GM18507 (cell line): ENCODE measurements at places on chromosomes 4 and X.

DNA sequence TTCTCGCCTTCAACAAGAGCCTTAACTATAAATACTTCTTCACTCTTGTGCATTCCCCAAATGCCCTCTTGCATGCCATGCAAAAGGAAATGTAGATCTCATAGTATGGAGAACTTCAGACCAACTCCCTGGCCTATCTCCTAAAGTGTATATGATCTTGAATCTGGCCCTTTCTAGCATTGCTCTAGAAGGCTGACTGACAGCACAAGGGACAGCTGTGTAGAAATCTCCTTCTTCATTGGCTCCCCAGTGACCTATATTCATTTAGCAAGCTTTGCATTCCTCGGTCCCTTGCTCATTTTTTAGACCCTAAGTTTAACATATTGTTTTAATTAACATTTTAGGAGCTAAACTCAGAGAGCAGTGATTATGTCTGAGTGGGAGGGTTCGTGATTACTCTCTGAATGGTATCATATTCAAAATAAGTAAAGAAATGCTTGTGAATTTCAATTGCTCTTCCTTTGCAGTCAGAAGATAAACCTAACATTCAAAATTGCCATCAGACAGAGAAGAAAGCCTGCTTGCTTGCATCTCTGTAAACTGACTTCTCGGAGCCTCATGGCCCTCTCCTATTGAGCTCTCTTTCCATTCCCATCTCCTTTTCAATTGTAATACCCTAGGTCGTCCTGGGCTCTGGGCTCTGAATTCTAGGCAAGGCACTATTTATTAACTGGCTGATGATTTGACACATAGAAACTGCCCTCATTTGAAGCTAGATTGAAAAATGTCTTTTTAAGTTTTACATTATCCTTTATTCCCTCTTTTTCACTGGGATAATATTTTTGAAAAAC lies 120.3 kb upstream of the PRKG2 start:
- DNase-seq = no peak

GRCh38 chrX:94850811-94851210 lies 1176.8 kb downstream of the FAM133A start:
- DNase-seq = no peak

DNA sequence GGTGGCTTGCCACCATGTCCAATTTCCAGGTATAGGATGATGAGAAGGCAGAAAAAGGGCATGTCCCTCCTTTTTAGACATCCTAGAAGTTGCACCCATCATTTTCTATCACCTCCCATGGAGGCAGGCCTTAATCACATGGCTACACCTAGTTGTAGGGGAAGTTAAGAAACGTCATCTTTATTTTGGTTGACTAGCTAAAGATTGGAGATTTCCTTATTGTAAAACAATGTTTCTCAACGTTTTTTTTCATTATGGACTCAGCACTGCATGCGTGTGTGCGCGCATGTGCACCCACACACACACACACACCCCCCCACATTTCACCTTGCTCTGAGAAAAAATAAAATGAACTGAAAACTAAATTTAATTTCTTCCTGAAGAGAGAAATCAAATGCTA lies 2.0 kb upstream of the CXCL9 start:
- DNase-seq = no peak

DNA sequence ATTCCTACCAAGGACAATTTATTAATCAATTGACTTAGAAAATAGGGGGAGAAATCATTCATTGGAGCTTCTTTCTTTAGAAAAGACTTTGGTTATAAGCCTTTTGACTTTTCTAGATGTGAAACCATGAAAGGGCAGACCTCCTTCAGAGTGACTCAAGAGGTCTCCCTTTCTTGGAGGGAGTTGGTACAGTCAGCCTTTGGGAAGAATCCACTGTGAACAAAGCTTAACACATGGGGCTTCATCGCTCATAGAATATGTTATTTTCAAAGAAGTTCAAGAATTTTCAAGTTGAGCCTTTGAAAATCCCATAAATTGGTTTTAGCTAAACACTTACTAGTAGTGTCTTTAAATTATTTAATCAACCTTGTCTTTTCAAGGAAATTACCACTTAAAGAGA lies 28.0 kb downstream of the RIPPLY1 start:
- no peak for DNase-seq

DNA sequence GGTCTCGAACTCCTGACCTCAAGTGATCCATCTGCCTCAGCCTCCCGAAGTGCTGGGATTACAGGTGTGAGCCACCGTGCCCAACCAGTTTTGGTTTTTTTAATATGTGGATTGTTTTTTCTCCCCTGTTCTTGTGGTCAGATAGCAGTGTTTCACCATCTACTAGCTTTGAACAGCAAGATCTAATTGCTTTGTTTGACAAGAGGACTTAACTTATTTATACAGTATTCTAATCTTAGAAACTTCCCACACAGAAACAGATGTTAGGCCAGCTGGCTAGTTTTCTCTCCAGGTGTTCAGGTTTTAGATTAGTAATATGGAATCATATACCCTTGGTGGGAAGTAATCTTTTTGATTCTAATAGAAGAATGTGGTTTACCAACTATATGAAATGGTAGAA lies 12.9 kb downstream of the ING2 start:
- no peak for DNase-seq

DNA sequence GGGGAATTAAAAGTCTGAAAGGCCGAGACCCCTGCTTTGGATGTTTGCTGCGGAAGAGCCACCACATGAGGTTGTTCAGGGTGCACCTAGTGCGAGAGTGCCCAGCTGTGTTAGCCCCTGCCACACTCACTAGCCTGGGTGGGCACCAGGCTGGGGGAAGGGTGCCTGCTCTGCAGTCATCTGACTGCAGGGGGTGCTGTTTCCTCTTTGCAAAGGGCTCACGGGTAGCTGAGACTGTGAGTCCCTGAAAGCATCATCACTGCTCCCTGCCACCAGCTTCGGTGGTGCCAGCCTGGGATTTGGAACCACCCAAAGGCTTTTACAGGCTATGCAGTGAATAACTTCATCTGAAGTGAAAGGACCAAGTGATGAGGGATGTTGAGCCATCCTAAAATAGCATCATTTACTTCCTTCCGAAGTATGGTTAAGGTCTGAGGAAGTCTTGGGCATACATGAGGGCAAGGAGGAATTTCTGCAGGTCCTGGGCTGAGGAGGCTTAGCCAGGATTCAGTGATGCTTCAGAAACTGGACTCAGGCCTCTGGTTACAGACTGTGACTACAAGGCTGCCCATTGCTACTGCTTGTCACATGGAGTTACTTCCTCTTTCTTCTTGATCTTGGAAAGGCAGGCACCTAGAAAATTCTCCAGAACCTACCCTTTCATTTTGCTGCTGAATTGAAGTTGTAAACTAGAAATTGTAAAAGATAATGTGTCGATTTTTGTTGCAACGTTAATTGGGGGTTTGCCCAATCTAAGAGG lies 293.2 kb upstream of the PRPS2 start:
- DNase-seq = peak; percentile 3
